ENCODE measurements at places on chromosomes 2 and 18. TPM values are rescaled to one million over a fixed set of nuclear protein-coding genes. Genes with fewer than 3 reads are reported as not detected.

UPP2 gene
- not detected for total RNA-seq

MEP1B gene
- 31.1 TPM for total RNA-seq

SPATA3 gene
- not detected for total RNA-seq

- no peak overlapping the region for H3K4me3 ChIP-seq
- no peaks in the 10 kb centered on the region for H3K4me1 ChIP-seq
- H3K27me3 ChIP-seq: no peaks in the 10 kb centered on the region
- no peak for DNase-seq
- H3K27ac ChIP-seq: no peak overlapping the region
Measured at GRCh38 chr2:95354925-95355324, 47.6 kb upstream of the FAHD2A start.

GRCh38 chr18:13233787-13234783 lies 15.5 kb downstream of the LDLRAD4 start:
- no peaks in the 10 kb centered on the region for H3K4me1 ChIP-seq
- no peak for DNase-seq
- H3K27ac ChIP-seq: no peak overlapping the region
- no peaks in the 10 kb centered on the region for H3K36me3 ChIP-seq
- no peaks in the 10 kb centered on the region for H3K27me3 ChIP-seq
- no peak overlapping the region for H3K4me3 ChIP-seq

GRCh38 chr2:60556576-60557485 lies 3.4 kb upstream of the BCL11A start:
- peak; percentile 32 for DNase-seq
- peak overlapping the region; percentile 26 for H3K27ac ChIP-seq
- peak overlapping the region; percentile 38 for H3K4me3 ChIP-seq

DNA sequence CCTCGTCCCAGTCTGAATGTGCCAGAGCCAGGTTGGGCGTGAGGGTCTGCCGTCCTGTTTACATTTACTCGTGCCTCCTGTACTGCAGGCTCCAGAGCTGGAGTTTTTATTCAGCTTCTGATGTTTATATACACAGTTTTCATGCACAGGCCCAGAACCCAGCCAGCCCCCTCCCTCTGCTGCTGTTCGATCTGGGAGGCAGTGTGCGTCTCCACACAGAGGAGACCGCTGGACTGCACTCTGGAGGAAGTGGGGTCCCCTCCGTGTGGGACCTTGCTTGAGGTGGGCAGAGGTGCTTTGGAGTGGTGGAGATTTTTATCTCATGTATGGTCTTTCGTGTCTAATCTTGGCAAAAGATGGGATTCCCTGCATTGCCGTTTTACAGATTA lies 90.6 kb downstream of the GLI2 start:
- no peaks in the 10 kb centered on the region for H3K36me3 ChIP-seq
- peaks cover 17% of the 10 kb centered on the region for H3K4me1 ChIP-seq
- H3K27me3 ChIP-seq: no peaks in the 10 kb centered on the region
- H3K4me3 ChIP-seq: no peak overlapping the region
- H3K27ac ChIP-seq: peak overlapping the region; percentile 50

- no peaks in the 10 kb centered on the region for H3K36me3 ChIP-seq
- DNase-seq: no peak
- H3K27ac ChIP-seq: no peak overlapping the region
- peaks cover 16% of the 10 kb centered on the region for H3K4me1 ChIP-seq
- no peaks in the 10 kb centered on the region for H3K27me3 ChIP-seq
Measured at GRCh38 chr2:95380731-95381130, 21.8 kb upstream of the FAHD2A start.

DNA sequence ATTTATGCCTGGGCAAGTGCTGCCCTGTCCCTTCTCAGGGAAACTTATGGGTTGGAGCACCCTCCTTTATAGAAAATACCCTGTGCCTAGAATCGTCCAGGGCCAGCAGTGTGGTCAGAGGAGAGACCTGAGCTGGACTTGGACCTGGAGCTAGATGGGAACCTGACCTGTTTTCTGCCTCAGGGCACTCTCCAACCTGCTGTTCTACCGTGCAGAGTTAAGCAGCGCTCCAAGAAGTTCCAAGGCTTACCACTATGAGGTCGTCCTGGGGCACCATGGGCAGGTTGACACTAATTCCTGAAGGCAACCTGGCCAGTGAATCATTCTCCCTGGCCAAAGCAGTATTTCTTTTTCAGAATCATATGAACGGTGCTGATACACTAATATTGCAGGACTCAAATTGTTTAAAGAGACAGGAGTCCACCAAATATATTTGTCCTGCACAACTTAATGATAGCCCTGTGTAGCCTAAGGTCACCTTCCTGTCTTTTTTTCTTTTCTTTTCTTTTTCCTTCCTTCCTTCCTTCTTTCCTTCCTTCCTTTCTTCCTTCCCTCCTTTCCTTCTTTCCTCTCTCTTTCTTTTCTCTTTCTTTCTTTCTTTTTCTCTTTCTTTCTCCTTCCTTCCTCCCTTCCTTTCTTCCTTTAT lies 455.4 kb upstream of the HNMT start:
- H3K36me3 ChIP-seq: no peaks in the 10 kb centered on the region
- H3K27me3 ChIP-seq: no peaks in the 10 kb centered on the region
- H3K4me3 ChIP-seq: no peak overlapping the region
- DNase-seq: no peak

GRCh38 chr2:156619021-156619539 lies 182.9 kb downstream of the GPD2 start:
- no peaks in the 10 kb centered on the region for H3K27me3 ChIP-seq
- no peaks in the 10 kb centered on the region for H3K4me1 ChIP-seq
- H3K27ac ChIP-seq: no peak overlapping the region
- H3K36me3 ChIP-seq: no peaks in the 10 kb centered on the region
- DNase-seq: no peak
- H3K4me3 ChIP-seq: no peak overlapping the region

- H3K27ac ChIP-seq: no peak overlapping the region
- no peaks in the 10 kb centered on the region for H3K4me1 ChIP-seq
- no peak for DNase-seq
- no peaks in the 10 kb centered on the region for H3K27me3 ChIP-seq
Measured at GRCh38 chr2:236656166-236656565, 86.5 kb downstream of the ACKR3 start.

- H3K27me3 ChIP-seq: no peaks in the 10 kb centered on the region
- no peaks in the 10 kb centered on the region for H3K4me1 ChIP-seq
- H3K4me3 ChIP-seq: no peak overlapping the region
- H3K27ac ChIP-seq: no peak overlapping the region
- DNase-seq: no peak
- no peaks in the 10 kb centered on the region for H3K36me3 ChIP-seq
Measured at GRCh38 chr2:68918497-68918896, 34.2 kb downstream of the GKN2 start.

- H3K4me3 ChIP-seq: no peak overlapping the region
- H3K27ac ChIP-seq: peak overlapping the region; percentile 32
- no peak for DNase-seq
- H3K36me3 ChIP-seq: no peaks in the 10 kb centered on the region
Measured at GRCh38 chr2:160993654-160994061, 166.6 kb upstream of the TANK start.

Data from transverse colon (tissue), 4 donors.